ENCODE measurements at places on chromosomes 12 and 14.
A peak's percentile ranks its signal among the peaks of the same experiment; 100 is the strongest.

GRCh38 chr12:128383357-128383937, 116.5 kb downstream of the TMEM132C start:
- DNase-seq = no peak

DNA sequence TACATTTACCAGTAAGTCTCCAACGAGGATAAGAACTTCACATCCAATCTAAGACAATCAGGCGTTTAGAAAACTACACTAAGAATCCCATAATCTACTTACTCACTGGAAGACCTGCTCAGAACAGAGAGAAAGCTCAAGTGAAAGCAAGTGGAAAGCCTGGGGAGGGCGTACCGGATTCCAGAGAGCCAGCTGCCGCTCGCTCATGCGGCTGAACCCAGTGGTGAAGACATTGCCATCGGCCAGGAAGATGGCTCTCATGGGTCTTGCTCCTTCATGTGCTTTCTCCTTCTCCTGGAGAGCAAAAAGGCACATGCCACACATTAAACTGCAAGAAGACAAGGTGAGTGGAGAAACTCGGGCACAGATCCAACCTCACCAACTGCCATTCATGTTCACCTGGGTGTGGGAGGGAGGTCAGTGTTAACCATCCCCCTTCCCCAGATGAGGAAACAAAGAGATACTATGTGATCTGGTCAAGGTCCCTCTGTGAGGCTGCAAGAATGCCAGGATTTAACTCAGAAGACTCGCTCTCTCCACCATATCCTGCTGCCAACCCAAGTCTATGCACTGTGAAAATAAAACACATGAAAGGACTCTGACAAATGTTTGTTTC, 23.5 kb upstream of the SELPLG start:
- no peak for DNase-seq

DNA sequence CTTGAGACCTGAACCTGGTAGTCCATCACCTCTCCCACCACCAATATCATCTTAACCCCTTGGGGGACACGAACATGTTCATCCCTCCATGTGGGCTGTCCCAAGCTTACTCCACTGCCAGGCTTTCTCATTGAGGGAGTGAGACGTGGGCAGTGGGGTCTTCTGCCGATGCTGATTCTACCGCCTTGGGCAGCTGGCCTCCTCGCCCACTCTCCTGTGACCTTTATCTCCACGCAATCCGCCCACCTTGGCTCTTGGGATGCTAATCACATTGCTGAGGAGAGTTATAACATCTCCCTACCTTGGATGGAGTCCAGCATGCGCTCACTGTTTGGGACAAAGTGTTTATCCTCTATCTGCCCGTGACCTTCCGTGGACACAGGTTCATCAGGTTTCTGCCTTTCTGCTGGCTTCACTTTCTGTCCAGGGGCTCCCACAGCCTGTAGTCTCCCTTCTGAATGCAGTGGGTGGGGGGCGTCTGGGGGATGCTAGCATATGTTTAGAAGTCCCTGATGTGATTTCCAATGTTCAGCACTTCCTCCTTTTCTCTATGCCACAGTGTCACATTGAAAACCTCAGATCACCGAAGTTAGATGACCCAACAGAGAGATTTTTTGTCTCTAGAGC, 53.2 kb upstream of the ESRRB start:
- no peak for DNase-seq

DNA sequence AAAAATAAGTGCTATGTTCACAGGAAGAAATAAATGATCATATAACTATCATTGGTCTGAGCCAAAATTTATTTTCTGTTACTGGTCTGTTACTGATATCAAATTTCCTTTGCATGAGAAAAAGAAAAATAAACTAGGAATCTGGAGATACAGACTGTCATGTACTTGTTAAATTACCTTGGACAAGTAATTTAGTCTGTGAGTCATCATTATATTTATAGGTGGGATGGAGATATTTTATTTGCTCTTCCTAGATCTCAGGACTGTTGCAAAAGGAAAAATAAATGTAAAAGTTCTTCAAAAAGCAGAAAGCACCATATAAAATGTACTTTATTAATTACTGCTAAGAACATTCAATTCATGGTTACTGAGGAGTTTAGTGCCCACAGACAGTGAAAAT, 174.4 kb downstream of the PTPRO start:
- no peak for DNase-seq

DNA sequence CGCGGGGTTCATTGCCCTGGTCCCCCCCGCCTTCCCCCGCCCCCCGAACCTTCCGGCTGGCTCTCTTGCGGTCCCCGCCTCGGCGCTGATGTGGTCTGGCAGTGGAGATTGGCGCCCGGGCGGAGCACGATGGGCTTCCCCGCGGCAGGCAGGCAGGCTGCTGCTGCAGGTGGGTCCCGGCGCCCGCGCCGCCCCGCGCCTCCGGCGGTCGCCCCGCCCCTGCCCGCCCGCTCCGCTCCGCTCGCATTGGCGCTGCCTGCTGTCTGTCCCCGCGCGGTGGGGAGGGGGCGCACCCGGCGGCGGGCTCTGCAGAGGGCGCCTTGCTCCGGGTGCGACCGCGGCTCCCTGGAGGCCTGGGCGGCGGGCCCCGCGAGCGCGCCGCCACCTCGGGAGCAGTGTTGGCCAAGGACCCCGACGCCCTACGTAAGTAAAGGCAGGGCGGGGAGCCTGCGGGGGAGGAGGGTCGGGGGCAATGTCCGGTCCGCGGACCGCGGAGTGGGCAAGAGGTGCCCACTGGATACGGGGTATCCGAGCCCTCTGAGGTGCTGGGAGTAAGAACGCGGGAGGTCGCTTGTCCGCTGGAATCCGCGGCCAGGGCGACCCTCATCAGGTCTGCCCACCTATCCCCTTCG, at the start of gene AKAP5:
Gene AKAP5, plus strand, starts transcription at position 309 of the 632 bp plus-strand sequence. CDS start 2,896 bp downstream, outside the sequence.
- no peak for DNase-seq

GRCh38 chr12:95548539-95549391, 2.5 kb downstream of the USP44 start:
- DNase-seq = no peak

- no peak for DNase-seq
Observed at GRCh38 chr14:76844223-76844622, 18.0 kb downstream of the LRRC74A start.

GRCh38 chr12:122981587-122982476, 1.4 kb downstream of the ARL6IP4 start:
- no peak for DNase-seq

- DNase-seq = no peak
Observed at GRCh38 chr12:107568718-107569117, 116.9 kb upstream of the PWP1 start.

DNA sequence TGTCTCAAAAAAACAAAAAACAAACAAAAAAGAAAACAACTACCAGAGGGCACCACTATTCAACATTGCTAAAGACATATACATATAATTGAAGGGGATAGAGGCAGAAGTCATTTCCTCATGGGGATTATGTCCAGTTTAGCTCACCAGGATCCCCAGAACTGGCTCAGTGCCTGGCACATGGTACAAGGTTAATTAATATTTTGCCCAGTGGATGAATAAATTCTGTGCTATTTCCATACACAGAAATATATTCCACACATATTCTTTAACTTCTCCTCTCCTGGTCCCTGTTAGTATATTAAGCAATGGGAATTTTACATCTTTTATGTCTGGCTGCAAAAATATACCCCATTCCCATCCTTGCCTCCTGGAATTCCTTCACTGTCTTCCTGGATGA, 6.7 kb downstream of the FOS start:
- DNase-seq = no peak

- DNase-seq = no peak
Observed at GRCh38 chr12:47753021-47754001, 5.4 kb downstream of the RAPGEF3 start.

GRCh38 chr12:14514946-14515345, 52.7 kb downstream of the PLBD1 start:
- DNase-seq = no peak

- peak; percentile 63 for DNase-seq
Observed at GRCh38 chr12:69475237-69475975, 5.2 kb downstream of the FRS2 start.

DNA sequence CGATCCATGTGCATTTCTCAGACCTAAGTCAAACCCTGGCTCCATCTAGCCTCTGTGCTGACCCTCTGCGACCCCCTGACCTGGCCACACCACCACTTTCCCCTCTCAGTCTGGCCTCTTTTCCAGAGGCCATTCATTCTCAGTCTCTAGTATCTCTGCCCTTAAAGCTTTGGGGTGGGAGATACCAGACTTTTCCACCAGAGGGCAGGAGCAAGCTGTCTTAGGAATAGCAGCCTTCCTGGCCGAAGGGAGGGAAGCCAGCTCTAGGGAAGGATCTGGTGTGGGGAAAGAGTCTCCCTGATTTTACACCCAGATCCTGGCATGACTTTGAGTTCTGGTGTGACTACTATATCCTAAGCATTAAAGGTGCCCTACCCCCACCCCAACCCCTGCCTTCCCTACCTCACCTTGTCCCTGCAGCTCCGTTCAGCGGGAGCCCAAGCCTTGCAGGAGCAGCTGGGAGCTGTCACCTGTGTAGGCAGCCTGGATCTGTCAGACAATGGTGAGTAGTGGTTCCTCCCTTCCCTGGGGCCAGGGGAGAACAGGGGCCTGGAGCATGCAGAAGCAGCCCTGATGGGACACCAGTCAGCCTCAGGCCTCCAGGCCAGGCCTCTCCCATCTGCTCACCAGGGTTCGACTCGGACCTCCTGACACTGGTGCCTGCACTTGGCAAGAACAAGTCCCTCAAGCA, 6.6 kb downstream of the CARMIL3 start:
- peak; percentile 31 for DNase-seq

DNA sequence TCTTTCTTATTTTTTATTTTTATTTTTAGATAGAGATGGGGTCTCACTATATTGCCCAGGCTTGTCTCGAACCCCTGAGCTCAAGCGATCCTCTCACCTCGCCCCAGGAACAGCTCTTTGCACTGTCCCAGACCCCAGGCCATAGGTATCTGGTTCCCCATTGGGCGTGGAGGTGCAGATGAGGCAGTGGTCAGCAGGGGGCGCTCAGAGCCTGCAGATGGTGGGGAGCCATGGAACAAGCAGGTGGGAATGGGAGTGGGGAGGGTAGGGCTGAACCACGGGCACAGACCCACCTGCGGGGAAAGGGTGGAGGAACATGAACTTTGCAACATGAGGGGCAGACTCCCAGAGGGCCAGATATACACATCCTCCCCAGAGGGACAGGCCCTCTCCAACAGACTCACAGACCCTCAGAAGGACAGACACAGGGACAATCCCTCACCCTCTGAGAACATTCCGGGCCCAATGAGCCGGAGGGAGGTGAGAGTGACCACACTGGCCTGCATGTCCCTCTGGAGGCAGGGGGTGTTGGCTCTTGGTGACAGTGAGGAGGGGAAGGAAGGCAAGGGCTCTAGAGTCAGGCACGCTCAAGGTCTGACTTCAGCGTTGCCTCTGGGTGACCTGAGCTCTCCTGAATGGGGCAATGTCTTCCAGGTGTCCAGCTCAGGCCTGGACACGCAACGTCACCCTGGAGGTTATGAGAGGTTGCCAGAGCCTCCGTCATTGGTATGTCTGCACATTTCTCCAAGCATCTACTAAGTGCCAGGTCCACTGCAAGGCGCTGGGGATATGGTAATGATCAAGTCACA, 34.9 kb downstream of the KRT80 start:
- no peak for DNase-seq

- no peak for DNase-seq
Observed at GRCh38 chr14:87158283-87158682, 834.7 kb downstream of the GALC start.

GRCh38 chr12:75848961-75849360, 182.6 kb downstream of the PHLDA1 start:
- no peak for DNase-seq

DNA sequence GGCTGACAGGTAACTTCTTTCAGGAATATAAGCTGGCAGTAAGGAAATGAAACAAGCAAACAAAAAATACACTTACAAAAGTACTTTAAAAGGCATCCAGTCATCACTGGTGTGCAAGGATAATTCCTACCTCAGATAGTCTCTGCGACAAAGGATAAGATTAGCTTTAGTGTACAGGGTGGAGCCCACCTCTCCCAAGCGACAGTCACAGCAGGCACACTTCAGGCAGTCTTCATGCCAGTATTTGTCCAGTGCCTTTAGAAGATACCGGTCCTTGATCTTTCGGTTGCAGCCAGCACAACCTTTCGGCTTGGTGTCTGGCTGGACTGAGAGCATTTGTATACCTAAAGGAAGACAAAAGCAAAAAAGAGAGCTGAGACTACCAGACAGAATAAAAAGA, 5.4 kb downstream of the LMO3 start:
- no peak for DNase-seq

DNA sequence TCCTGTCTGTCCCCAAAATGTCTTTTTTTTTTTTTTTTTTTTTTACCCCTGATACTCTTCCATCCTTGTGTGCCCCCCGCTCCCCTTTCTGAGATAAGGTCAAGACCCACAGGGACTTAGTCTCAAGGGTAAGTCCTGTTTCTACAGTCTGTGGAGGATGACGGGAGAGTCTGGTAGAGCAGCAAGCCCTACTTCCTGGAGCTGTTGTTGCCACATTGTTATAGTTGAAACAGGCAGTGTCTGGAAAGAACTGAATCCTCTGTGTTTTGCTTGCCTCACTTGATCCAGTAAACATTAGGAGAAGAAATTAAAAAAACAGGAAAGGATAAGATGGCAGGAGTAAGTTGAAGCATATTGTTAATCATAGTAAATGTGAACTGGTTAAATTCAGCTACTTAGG, 45.5 kb downstream of the ZNF664 start:
- no peak for DNase-seq

DNA sequence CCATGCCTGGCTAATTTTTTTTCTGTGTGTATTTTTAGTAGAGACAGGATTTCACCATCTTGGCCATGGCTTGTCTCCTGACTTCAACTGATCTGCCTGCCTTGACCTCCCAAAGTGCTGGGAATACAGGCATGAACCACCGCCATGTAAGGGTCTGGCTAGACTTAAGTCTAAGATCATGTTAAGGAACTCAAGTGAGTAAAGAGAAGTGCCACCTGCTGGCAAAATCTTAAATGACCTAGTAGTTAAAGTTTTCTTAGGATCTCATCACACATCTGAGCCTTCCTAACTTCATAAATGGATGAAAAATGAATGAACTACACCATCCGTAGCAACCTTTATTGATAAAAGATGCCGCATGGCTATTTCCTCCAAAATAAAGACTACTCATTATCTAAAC, 1.7 kb upstream of the C12orf56 start:
- DNase-seq = no peak

- no peak for DNase-seq
Observed at GRCh38 chr12:94151582-94151981, 3.2 kb downstream of the PLXNC1 start.

- DNase-seq = no peak
Observed at GRCh38 chr12:124777399-124778372, 86.0 kb downstream of the SCARB1 start.
